ENCODE measurements at places on chromosomes 3 and 15. TPM values are rescaled to one million over a fixed set of nuclear protein-coding genes. Genes with fewer than 3 reads are reported as not detected.

Gene XIRP1
- total RNA-seq, result not detected

Gene SI
- total RNA-seq, result not detected

Gene SLC51B
- total RNA-seq, result not detected

Gene RTP4
- total RNA-seq, result 16.9 TPM

Gene ZIC1
- not detected for total RNA-seq

Gene HES1
- total RNA-seq, result not detected

DNA sequence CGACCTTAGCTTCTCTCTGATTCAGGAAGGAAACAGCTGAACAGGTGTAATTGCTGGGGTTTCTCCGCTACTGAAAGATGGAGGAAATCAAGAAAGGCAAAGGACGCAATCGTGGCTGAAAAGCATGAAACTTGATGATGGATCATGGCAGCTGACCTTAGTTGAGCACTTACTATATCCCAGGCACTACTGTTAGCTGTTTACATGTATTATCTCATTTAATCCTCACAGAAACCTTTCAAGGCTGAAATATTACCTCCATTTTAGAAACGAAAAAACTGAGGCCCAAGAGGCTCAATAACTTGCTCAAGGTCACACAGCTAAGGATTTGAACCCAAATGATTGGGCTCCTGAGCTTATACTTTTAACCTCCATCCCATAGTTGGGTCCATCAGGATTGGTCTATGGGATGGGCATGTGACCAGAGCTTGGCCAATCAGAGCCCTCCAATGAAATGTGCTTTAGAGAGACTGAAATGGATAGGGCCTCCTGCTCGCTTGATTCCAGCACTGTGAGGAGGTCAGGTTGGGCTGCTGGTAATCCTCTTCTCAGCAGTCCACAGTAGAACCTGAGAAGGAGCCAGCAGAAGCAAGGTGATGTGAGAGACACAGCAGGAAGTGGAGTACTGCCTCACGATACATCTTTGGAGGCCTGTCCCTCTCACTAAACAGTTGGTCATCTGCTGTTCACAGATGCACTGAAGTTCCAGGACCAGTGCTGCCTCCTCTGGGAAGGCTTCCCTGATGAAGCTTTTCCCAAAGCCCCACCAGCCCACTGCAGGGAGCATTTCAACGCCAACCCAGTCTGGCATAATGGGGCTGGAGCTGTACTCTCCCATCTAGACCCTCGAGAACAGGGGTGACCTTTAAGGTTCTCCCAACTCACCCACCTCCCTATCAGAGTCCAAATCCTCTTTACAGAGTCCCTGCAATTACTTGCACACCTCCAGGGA lies 10.4 kb downstream of the CLN6 start:
- no peak for DNase-seq
- H3K27ac ChIP-seq, result no peak overlapping the region
- no peaks in the 10 kb centered on the region for H3K27me3 ChIP-seq
- H3K4me3 ChIP-seq, result no peak overlapping the region
- peaks cover 11% of the 10 kb centered on the region for H3K36me3 ChIP-seq
- peaks cover 6% of the 10 kb centered on the region for H3K4me1 ChIP-seq

- DNase-seq, result no peak
- no peaks in the 10 kb centered on the region for H3K27me3 ChIP-seq
- H3K4me1 ChIP-seq, result peaks cover 4% of the 10 kb centered on the region
- H3K4me3 ChIP-seq, result no peak overlapping the region
Measured at GRCh38 chr3:141913150-141913811, 36.8 kb downstream of the ATP1B3 start.

GRCh38 chr3:139676108-139676507 lies 1.7 kb downstream of the NMNAT3 start:
- no peaks in the 10 kb centered on the region for H3K36me3 ChIP-seq
- H3K27ac ChIP-seq, result no peak overlapping the region
- H3K4me1 ChIP-seq, result peaks cover 4% of the 10 kb centered on the region
- H3K4me3 ChIP-seq, result no peak overlapping the region
- H3K27me3 ChIP-seq, result peaks cover 2% of the 10 kb centered on the region

DNA sequence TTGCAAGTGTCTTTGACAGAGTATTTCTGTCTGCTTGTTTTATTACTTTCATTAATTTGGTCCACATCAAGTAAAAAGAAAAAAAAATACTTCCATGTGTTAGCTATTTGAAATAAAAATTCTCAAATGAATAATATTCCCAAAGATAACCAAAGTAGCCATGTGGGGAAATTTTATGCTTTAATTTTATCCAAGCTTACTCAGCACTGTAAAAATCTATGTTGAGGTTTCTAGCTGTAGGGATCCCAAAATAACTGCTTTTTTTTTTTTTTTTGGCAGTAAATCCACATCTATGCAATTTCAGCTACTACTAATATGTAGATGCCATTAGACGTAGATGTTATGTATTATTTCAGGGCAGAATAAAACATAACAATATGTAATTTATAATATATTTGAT lies 35.4 kb upstream of the CNTN6 start:
- no peaks in the 10 kb centered on the region for H3K27me3 ChIP-seq
- DNase-seq, result no peak
- H3K4me3 ChIP-seq, result no peak overlapping the region
- no peak overlapping the region for H3K27ac ChIP-seq

- peak overlapping the region; percentile 90 for H3K27ac ChIP-seq
- H3K27me3 ChIP-seq, result no peaks in the 10 kb centered on the region
- no peak for DNase-seq
Measured at GRCh38 chr3:69088063-69088462, 3.3 kb downstream of the ARL6IP5 start.

- H3K4me3 ChIP-seq, result no peak overlapping the region
- peaks cover 3% of the 10 kb centered on the region for H3K27me3 ChIP-seq
- H3K36me3 ChIP-seq, result peaks cover 2% of the 10 kb centered on the region
- H3K27ac ChIP-seq, result no peak overlapping the region
- H3K4me1 ChIP-seq, result peaks cover 23% of the 10 kb centered on the region
Measured at GRCh38 chr3:12970684-12971083, 102.5 kb downstream of the IQSEC1 start.

- H3K4me1 ChIP-seq, result peaks cover 45% of the 10 kb centered on the region
- peak overlapping the region; percentile 69 for H3K27ac ChIP-seq
- DNase-seq, result no peak
- H3K4me3 ChIP-seq, result no peak overlapping the region
- H3K36me3 ChIP-seq, result peaks cover 57% of the 10 kb centered on the region
Measured at GRCh38 chr3:17154941-17155340, 270.2 kb downstream of the PLCL2 start.

GRCh38 chr15:56445746-56446145 lies 19.2 kb downstream of the MNS1 start:
- H3K27me3 ChIP-seq, result peaks cover 10% of the 10 kb centered on the region
- no peak overlapping the region for H3K4me3 ChIP-seq
- no peaks in the 10 kb centered on the region for H3K4me1 ChIP-seq
- no peaks in the 10 kb centered on the region for H3K36me3 ChIP-seq

DNA sequence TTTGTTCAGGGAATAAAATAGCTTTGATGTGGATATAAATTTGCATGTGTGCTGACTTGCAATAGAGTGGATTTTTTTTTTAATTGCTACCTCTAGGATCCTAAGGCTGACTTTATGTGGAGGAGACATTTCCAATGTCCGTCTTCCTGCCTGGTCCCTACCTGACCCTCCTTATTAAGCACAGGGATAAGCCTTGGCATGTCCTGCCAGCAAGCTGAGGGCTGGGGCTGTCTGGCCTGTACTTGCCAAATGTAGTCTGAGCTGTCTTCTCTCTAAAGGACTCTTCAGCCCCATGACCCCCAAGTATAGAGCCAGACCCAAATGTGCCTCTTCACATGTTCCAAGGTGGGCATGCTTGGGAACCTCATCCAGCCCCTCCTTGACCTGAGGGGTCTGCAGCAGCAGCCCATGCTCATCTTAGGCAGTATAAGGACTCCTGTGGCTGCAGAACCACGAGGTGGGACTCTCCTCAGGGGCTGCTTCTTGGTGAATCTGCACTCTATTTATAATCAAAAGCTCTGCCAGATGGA lies 88.8 kb downstream of the CACNA1D start:
- DNase-seq, result no peak
- no peak overlapping the region for H3K27ac ChIP-seq
- no peak overlapping the region for H3K4me3 ChIP-seq
- H3K27me3 ChIP-seq, result peaks cover 7% of the 10 kb centered on the region

GRCh38 chr15:39685999-39686613 lies 96.5 kb downstream of the FSIP1 start:
- no peak overlapping the region for H3K4me3 ChIP-seq
- H3K27ac ChIP-seq, result no peak overlapping the region
- H3K4me1 ChIP-seq, result peaks cover 3% of the 10 kb centered on the region
- DNase-seq, result no peak

GRCh38 chr3:63960048-63960711 lies 48.0 kb upstream of the SCAANT1 start:
- H3K4me1 ChIP-seq, result peaks cover 30% of the 10 kb centered on the region
- peak overlapping the region; percentile 58 for H3K4me3 ChIP-seq
- H3K27ac ChIP-seq, result peak overlapping the region; percentile 43
- H3K36me3 ChIP-seq, result peaks cover 6% of the 10 kb centered on the region
- no peak for DNase-seq
